Fibroblast of skin of left quadriceps (primary cell): ENCODE measurements at places on chromosomes 1 and 21.

DNA sequence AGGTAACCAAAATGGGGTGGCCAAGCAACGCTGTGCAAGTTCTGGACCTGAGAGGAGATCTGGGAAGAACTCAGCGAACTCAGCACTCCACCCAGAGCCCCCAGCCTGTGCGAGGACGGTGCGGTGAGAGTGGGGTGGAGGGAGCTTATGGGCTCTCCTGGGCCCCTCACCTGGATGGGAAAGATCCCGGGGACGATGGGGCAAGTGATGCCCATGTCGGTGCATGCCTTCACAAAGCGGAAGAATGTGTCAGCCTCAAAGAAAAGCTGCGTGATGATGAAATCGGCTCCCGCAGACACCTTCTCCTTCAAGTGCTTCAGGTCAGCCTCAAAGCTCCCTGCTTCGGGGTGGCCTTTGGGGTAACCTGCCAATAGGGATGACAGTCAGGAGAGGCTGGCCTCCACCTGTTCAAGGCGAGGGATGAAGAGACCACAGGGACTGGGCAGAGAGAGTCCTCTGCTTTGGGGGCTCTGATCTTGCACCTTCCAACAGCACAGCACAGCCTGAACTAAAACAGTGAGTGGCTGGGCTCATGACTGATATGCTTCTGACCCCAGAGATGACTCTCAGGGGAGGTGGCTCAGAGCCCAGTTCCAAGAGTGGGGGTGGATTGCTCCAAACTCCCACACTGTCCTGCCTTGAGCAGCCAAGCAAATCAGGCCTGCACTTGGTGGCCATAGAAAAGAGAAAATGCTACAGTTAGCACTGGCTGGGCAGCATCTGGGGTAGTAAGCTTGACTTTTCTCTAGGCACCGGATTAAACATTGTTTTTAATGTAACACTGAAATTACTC is 9.5 kb downstream of the MTHFR start:
- DNase-seq = no peak

GRCh38 chr1:28260803-28261174 is 1.5 kb downstream of the SESN2 start:
- DNase-seq = no peak

- no peak for DNase-seq
These were observed 13.2 kb upstream of the CRB1 start for GRCh38 chr1:197254866-197255265.

DNA sequence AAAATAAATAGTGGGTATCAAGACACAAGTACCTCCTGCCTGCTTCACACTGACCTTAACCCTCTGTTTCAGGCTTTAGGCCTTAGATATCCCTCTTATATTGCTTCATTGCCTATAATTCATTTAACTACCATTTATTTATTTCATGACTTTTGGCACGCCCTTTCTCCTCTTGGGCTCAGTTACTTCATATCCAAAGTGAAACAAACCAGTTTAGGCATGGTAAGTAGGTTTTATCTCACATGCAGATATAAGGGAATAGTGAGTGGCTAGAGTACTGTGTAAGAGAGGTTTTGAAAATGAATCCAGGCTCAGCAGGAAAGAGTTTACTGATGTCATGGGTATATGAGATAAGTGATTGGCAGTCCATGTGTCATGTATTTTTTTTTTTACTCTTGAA is 69.8 kb upstream of the BEND5 start:
- DNase-seq = no peak

DNA sequence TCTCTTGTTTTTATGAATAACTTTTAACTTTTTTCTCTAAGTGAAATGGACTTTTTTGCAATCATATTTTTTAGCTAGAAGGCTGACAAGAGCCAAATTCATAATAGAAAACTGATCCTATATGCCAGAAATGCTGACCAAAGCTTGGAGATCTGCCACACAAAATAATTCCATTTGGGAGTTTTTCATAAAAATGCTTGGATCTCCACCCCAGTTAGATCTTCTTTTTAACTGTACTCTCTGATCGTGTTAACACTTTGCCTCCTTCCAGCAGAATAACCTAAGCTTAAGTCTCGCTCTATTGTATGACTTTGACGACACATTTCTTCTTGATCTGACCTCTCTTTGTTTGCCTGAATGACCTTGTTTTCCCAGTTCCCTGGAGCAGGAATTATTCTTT is 16.8 kb downstream of the FLG2 start:
- no peak for DNase-seq

DNA sequence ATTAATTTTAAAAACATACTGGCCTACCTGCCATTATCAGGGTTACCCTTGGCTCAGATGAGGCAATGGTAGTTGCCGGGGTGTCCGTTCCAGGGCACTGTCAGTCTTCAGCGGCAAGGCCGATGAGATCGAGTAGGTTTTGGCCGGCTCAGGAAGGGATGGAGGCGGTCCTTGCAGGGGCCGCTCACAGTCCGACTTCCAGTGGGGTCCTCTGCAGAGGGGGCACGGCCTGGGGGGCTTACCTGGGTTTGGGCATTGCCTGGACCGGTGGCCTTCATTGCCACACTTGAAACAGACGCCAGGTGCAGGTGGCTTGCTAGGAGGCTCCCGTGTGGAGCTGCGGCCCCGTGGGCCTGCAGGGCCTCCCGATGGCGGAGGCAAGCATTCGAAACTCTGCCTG is 2.5 kb downstream of the ERVH48-1 start:
- DNase-seq = no peak

GRCh38 chr1:87588495-87588894 is 259.8 kb downstream of the LMO4 start:
- no peak for DNase-seq

DNA sequence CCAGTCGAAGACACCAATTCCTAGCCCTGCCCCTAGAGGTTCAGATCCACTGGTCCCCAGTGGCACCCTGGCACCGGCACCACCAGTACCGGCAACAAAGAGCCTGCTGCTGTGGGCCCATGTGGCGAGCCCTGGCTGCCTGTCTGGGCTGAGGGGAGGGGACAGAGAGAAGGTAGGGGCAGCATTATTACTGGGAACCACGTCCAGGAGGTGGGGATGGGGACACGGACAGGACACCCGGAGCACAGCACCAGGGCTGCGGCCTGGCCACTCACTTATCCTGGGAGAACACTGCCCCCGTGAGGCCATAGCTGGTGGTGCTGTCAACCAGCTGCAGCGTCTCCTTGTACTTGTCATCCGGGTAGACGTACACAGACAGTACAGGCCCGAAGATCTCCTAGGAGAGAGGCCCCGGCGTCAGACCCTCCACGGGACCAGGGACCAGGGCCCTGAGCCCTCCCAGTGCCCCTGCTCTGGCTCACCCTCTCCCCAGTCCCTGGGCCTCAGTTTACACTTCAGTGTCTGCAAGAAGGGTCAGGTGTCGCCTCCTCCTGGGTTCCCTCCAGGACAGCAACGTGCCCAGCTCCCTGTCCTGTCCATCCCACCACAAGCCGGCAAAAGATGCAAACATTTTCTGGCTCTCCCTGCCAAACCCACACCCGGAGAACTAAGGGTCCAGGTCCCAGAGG is 15.8 kb upstream of the TAS1R2 start:
- DNase-seq = peak; percentile 38

- DNase-seq = no peak
These were observed 166.3 kb downstream of the CAMTA1 start for GRCh38 chr1:6951536-6951935.

GRCh38 chr1:46479744-46480350 is 9.8 kb upstream of the DMBX1 start:
- no peak for DNase-seq

DNA sequence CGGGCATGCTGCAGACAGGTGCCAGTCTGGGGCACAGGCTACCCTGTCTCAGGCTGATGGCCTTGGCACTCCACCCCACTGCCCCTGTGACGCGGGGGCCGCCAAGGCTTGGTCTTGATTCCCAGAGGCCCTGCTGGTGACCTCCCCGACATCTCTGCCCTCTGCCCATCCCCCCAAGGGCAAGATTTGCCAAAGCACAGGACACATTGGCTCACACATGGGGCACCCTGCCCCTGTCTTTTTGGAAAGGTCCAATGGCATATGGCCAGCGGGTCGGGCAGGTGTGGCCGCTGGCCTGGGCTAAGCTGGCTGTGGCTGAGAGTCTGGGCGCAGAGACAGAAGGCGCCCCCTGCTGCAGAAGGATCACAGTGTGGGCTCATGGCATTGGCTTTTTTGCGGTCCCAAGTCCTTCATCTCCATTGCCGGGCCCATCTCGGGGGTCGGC is 4.6 kb downstream of the MIB2 start:
- no peak for DNase-seq

GRCh38 chr1:247330548-247331171 is 1.0 kb downstream of the ZNF496 start:
- no peak for DNase-seq

GRCh38 chr1:180003026-180003695 is 48.6 kb downstream of the CEP350 start:
- DNase-seq = no peak

- DNase-seq = no peak
These were observed 45.6 kb downstream of the ZNF281 start for GRCh38 chr1:200364091-200364759.

DNA sequence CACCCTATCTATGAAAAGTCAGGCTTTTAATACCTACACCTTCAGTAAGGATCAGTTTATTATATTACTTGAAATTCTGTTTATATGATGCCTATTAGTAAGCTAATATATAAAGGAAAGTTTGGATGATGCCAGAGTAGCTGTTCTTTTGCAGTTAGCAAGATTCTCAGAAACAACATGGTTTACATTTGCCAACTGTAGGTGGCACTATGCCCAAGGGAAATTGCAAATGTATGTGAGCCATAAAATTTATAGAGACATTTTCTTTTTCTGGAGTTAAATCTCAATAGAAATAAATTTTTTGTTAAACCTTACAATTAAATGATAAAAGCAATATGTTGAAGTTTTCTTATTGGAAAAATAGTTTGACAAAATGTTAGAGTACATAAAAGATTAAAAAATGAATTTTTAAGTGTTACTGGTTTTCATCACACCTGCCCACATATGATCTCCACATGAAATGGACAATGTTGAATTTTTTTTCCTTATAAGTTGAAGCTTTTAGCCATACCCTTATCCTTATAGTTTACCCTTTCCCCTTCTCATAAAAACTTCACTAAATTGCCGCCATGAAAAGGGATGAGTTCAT is 32.1 kb upstream of the EPHX4 start:
- DNase-seq = peak; percentile 25

- no peak for DNase-seq
These were observed 23.9 kb upstream of the MEF2D start for GRCh38 chr1:156524481-156524869.

DNA sequence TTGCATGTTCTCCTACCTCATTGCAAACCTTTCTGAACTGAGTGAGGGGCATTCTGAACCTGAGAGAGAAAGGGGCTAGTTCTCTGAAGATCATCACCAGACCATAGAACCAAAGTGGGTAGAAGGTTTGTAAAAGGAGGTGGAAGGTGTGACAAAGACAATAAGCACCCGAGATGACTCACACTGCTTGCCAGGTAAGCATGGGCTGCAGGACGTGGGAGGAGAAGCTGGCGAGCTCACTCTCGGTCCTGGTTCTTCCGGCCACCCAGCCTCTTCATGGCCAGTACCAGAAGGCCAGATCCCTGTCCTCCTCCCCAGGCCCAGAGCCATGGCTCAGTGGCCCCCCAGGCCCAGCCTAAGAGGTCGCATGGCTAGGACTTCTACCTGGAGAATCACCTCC is 128.3 kb downstream of the TMEM53 start:
- DNase-seq = no peak

DNA sequence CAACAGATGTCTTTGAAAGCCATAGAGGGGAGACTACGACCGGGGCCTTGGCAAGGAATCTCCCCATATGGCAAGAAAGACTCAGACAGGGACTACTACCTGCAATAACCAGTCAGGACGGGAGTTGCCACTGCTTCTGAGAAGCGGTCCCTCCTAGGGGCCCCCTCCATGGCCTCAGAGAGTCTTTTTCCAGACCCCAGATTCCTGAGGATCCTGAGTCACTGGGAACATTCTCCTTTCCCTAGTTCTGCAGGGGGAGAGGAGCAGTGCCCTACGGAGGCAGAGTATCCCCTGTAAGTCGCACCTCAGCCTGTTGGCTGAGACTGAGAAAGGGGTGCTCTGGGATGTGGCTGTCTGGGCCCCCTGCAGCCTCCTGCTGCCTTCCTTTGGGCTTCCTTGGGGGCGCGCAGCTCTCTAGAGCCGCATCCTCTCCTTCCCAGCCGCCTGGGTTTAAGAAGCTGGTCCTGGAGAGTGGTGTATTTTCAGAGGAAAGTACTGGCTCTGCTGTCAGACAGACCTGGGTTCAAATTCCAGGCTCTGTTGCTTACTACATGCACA is 7.8 kb downstream of the GLIS1 start:
- DNase-seq = no peak

DNA sequence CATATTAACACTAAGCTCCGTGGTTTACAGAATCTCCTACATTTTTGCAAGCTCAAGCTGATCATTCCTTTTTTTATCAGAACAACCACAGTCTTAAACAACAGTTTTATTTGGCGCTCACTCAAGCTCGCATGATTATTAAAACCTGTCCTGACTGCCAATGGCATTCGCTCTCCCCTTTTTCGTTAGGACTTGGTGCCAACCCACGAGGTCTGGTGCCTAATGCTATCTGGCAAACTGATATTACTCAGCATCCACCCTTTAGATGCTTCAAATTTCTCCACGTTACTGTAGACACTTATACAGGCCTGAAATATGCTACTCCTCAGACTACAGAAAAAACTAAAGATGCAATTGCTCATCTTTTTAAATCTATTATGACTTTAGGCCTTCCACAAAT is 23.0 kb upstream of the ITLN1 start:
- DNase-seq = no peak

DNA sequence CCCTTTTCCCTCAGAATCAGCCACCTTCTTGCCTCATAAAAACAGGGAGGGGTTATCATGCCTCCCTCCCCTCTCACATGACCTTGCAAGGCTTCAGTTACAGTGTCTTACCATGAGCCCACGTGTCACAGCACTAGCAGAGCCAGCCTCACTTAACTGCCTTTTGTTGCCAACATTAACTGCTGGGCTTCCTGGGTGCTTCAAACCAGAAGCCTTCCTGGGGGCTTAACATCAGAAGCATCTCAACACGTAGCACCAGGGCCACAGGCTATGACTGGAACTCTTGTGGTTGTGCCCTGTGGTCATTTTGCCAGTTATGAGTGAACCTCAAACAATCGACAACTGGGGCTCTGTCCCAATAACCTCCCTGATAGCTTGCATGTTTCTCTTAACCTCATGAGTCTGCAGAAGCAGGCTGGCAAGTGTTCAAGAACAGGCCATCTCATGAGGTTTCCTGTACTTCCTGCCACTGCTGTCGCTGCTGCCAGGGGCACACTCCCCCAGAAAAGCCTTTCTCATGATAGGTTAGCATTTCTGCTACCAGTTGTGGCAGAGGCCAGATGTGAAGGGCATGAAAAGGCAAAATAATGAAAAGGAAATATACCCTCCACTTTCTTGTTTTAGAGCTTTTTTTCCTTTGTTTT is 132.2 kb downstream of the GLUL start:
- no peak for DNase-seq

GRCh38 chr1:12499539-12500240 is 118.3 kb downstream of the DHRS3 start:
- DNase-seq = peak; percentile 52

DNA sequence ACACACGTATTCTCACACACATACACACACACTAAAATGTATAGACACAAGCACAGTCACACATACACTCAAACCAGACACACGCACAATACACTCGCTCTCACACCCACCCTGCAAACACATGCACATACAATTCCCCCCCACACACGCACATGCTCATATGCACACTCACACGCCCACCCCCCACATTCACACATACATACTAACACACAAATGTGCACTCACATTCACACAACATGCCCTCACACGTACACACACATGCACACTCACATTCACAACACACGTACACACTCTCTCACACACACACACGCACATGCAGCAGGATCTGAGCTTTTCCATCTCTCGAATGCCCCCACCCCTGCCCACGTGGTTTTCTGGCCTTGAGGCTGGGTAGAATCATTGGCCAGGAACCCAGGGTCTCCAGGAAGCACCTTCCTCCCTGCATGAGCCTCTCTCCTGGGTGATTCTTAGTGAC is 589.7 kb downstream of the PTPRU start:
- no peak for DNase-seq
